ENCODE measurements at places on chromosomes 2 and 18.

- no peak for DNase-seq
These were observed 28.1 kb upstream of the CAB39 start for GRCh38 chr2:230684270-230685168.

GRCh38 chr18:47677952-47678351 lies 252.5 kb downstream of the SMAD2 start:
- DNase-seq, result no peak

DNA sequence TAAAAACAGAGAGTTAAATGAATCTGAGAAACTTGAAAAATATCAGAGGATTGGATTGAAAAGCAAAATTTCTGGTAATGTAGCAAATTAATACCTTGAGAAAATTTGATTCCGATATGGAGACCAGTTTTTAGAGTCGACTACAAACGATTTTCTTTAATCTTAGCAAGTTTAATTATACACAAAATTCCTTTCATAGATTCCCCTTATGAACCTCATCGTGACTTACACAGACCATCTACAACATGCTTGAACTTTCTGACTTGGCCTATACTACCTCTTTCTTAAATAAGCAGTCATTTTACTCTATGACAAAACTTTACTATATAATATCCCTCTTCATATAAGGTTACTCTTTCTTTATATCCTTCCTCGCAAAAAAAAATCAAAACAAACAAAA lies 769.6 kb upstream of the CRIM1 start:
- DNase-seq, result no peak

DNA sequence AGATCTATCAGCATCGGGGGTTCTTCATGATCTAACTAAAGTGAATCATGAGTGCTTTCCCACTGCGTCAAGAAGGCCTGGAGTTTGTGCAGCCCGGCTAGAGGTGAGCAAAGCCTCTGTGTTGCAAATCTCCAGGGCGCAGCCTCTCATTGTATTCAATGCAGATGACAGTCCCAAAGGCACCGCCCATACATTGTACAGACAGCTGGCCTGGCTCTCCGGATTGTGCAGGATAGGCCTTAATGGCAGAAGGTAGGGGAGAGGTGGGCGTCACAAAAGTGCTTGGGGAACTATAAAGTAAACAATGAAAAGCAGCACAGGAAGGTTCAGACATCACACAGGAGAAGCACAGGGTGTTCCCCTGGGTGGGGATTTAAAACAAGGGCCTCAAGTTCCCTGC lies 907 bp upstream of the GYPC start:
- peak; percentile 79 for DNase-seq

GRCh38 chr2:26811261-26811660 lies 25.4 kb downstream of the CENPA start:
- no peak for DNase-seq

DNA sequence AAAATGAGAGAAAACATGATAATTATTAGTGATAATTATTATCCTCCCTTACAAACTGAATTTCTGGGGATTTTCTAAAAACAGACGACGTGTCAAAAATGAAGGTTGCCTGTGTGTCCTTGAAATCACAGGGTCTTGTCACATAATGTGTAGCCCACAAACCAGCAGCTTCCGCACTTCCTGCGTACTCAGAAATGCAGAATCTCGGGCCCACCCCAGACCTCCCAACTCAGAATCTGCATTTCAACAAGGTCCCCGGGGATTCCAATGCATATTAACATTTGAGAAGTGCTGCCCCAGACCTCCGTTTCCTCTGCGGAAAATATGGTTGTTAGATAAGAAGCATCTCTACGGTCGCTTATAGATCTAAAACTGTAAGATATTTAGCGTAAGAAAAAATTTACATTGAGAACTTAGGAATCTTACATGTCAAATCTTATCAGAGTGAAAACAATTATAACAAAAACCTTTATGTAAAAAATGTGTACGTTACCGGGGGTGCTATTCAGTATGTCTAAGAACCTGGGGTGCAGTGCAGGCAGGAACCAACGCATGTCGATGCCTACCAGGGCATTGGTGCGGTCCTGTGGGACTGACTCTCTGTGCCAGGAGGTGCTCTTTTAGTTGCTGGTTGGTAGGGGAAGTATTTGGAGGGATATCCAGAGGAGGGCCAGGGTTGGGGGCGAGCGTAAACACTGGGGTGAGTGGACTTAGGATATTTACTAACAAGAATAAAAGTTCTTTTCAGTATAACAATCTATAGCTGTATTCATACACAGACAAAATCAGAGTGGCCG lies 15.2 kb downstream of the CDKL4 start:
- no peak for DNase-seq

DNA sequence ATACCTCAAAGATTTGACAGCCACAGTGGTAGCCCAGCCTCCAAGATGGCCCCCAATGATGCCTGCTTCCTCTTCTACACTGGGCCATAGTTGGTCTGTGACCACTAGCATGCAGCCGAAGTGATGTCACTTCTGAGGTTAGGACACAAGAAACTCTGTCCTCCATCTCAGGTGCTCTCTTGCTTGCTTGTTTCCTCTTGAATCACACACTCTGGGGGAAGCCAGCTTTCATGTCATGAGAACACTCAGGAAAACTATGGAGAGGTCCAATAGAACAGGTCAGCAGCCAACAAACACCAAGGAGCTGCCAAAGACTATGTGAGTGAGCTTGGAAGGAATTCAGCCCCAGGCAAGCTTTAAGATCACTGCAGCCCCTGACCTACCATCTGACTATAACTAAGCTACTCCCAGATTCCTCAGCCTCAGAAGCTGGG lies 3.3 kb upstream of the ADAM17 start:
- DNase-seq, result peak; percentile 33

DNA sequence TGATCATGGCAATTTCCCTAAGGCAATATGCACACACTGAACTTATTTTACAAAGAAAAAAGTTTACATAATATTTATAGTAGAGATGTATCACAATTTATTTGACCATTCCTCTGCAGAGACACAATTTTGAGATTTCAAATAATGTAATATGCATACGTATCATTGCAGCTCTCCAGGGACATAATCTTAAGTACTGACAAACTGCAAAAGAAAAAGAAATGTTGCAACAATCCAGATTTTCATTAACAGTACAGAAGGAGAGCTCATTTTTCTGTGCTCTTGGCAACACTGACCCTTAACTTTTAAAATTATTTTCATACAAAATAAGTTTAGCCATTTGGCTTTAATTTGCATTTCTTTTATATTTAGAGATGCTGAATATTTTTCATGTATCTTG lies 710.2 kb upstream of the SLC39A10 start:
- no peak for DNase-seq
